CD4-positive, CD25-positive, alpha-beta regulatory T cell (primary cell): ENCODE measurements at places on chromosomes 11 and 22. TPM values are rescaled to one million over a fixed set of nuclear protein-coding genes. Genes with fewer than 3 reads are reported as not detected.

CDC42BPG gene
- total RNA-seq, result 11.6 TPM

KCNJ1 gene
- total RNA-seq, result not detected

C11orf86 gene
- total RNA-seq, result not detected

BARX2 gene
- not detected for total RNA-seq

TMEM132A gene
- total RNA-seq, result not detected

CD6 gene
- total RNA-seq, result 398 TPM

DDIAS gene
- total RNA-seq, result 2.2 TPM

ALKBH8 gene
- 11.8 TPM for total RNA-seq

CDHR5 gene
- total RNA-seq, result not detected

TMEM191B gene
- 3.5 TPM for total RNA-seq
